CMK (cell line): ENCODE measurements at places on chromosomes 2 and 18.

GRCh38 chr18:23982155-23983079 is 32.1 kb upstream of the TTC39C start:
- no peak for DNase-seq

GRCh38 chr18:9969247-9969646 is 55.4 kb downstream of the VAPA start:
- DNase-seq: no peak

DNA sequence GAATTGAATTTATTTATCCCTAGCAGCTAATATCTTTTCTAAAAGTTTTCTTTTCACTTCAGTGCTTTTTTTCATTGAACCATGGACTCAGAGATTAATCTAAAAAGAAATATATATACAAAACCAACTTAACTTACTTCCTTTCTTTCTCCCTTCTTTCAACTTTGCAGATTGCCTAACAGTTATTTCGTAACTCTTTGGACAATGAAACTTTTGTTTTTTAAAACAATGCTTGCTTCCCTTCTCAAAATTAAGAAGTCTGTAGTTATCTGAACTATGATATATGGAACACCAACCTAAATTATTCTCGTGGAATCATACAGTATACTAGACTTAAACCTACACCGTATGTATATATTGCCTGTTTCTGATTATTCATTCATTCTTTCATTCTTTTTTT is 62.9 kb downstream of the MIB1 start:
- no peak for DNase-seq

DNA sequence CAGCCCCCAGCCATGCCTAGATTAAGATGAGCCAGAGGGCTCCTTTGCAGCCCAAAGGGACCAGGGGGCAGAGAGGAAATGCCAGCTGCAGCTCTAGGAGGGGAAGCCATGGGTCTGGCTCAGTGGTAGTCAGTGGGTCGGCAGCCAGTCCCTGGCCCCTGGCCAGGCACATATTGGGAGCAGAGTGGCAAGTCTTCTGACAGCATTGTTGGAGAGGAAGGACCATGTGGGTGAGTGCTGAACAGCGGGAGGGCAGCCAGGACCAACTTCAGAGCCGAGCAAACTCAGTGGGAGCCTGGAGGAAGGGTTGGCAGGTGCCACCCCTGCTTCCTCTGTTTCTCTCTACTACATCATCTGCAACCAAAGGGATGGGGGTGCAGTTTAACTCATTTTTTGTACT is 140.5 kb upstream of the PELI1 start:
- no peak for DNase-seq

DNA sequence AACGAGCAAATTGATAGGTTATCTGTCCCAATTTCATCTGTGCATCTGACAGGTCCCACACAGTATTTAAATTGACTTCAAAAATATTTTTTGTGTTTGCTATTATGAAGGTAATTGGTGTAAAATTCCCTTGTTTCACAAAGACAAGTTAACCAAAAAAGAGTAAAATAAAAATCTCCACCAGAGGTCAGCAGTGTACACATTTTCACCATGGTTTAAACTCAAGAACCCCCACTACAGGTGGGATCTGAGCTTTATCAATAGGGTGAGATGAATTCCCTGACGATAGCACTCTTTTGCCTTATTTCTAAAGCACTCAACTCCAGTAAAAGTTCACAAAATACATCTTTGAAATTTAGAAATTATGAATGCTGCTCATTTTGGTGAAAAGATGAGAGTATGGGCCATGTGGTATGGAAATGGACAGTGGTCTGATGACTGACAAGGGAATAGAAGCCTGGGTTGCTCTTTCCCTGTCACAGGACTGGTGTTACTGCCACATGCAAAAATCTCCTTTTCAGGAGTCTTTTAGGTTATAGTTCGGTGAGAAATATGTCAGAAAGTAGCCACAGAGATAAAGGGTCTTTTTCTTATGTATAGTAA is 68.0 kb downstream of the SERPINB8 start:
- no peak for DNase-seq

GRCh38 chr2:3041841-3042600 is 335.6 kb downstream of the EIPR1 start:
- no peak for DNase-seq

GRCh38 chr2:189175869-189176433 is 3.6 kb downstream of the COL5A2 start:
- no peak for DNase-seq

DNA sequence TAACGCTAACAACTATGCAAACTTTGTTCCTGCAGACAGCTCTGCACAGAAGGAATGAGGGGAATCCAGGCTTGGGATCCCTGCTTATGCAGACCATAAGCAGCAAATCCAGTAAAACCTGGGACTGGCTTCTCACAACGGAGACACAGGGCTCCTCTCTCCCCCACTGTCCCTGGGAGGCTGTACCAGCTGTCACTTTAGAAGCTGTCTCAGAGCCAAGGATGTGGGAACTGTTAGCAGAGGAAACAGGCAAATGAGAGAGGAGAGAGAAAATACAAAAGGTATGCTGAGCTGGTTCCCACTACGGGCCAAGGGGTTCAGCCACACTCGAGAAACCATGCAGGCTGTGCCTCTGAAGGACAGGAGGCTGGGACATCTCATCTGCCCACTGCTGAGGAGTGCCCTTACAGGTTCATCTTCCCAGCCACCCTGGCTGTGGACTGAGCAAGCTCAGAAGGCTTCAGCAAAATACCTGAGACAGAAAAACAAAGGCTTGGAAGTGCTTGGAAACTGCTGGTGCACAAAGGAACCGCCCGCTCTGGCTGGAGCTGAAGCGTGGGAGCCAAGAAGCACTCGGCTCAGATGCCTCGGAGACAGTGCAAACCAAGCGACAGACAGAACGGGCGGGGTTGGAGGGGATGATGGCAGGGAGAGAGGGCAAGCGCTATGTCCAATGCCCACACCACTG is 72.5 kb downstream of the FAM210A start:
- DNase-seq: no peak

DNA sequence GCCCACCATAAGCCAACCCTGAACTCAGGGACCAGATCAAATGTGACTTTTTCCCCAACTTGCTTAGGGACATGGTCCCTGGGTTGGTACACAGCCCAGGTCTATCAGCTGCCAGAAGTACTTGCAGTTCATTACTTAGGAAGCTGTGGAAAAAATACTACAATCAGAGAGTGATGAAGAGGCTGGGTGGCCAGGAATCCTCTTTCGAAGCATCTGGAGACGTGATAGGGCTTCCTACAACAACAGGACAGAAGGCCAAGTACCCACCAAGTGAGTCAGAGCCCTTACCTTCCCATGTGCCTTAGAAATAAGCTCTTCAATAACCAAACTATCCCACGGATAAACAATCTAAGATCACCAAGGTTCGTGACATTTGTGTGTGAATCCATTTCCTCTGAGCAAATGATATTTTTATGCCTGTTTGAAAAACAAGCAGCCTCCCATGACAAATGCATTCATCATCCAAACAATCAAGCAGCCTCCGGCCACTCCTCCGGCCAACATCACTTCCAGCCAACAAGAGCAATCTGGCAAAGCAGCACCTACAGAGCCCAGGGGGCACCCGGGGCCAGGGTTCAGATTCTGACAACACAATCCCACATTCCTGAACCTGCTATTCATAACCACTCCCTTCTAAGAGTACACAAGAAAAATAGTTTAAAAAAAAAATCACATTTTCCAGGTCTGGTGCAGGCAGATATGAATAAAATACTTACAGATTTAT is 26.4 kb downstream of the TBC1D8 start:
- DNase-seq: no peak

DNA sequence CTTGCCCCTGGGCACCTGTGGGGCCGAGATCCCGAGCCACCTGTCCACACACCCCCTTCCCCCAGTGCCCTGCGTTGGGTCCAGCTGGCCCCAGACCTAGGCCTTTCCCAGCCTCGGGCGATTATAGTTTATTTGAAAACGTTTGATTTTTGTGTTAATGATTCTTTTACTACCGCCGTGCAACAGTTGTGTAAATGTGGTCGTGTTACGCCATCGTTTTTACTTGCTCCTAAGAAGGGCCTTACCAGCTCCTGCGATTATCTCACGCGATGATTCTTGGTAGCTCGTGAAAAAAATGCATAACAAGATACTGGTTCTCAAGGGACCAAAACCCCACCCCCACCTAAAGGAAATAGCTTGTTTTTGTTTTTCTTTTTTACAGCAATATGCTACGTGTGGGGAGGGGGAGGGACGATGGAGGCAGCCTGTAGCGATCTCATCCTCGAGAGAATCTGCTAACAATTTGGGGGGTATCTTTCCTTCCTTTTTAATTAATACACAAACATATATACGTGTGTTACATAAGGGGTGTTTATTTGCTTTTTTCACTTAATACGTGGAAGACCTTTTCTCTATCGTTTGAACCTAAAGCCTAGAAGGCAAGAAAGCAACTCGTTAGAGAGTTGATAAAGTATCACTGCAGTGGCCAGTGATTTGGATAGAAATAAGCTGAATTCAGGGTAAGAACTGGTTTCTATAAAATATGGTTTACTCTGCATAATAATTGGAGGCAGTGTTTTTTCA is 1.0 kb downstream of the ZDBF2 start:
- no peak for DNase-seq

- DNase-seq: no peak
Measured at GRCh38 chr2:182716650-182716979, 558 bp downstream of the DNAJC10 start.

GRCh38 chr2:23200068-23200786 is 184.8 kb upstream of the KLHL29 start:
- no peak for DNase-seq

DNA sequence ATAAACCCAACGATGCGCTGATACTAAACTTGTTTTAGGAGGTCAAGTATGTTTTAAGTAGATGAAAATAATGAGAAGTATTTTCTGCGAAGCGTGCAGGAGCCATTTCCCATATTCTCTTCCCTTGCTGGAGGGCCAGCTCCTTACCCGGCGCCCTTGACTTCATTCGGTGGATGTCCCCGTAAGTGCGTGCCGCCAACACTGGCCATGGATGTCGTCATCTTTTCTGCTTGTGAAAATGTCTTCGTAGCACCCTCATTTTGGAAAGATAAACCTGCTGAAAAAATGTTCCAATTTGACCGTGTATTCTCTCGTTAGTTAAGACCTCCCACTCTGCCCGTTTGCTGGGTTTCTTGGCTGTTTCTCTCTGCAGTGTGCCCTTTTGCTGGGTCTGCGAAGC is 127.5 kb downstream of the RTP5 start:
- DNase-seq: no peak

- no peak for DNase-seq
Measured at GRCh38 chr18:11760498-11761167, 71.6 kb downstream of the GNAL start.

GRCh38 chr18:23573626-23574431 is 12.5 kb downstream of the NPC1 start:
- no peak for DNase-seq

DNA sequence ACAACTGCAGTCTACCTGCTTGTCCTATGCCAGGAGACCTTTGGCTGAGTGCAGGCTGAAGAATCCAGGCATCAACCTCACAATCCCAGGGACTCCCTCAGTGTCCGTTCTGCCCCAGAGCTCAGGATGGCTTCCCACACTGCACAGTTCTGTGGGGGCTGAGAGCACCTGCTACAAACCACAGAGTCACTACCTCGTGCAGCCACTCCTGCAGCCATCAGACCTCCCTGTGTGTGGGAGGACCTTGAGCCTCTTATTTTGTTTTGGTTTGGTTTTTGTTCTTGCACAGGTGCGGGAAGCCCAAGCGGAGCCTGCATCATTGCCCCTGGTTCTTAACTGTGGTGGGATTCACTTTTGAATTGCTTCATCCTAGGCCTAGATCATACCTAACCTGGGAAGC is 31.0 kb downstream of the NAT8 start:
- DNase-seq: no peak

GRCh38 chr2:62871506-62871905 is 166.0 kb downstream of the EHBP1 start:
- DNase-seq: no peak

- peak; percentile 93 for DNase-seq
Measured at GRCh38 chr2:191836853-191837769, 9.8 kb downstream of the CAVIN2 start.

GRCh38 chr2:10970666-10971065 is 58.9 kb downstream of the KCNF1 start:
- no peak for DNase-seq

DNA sequence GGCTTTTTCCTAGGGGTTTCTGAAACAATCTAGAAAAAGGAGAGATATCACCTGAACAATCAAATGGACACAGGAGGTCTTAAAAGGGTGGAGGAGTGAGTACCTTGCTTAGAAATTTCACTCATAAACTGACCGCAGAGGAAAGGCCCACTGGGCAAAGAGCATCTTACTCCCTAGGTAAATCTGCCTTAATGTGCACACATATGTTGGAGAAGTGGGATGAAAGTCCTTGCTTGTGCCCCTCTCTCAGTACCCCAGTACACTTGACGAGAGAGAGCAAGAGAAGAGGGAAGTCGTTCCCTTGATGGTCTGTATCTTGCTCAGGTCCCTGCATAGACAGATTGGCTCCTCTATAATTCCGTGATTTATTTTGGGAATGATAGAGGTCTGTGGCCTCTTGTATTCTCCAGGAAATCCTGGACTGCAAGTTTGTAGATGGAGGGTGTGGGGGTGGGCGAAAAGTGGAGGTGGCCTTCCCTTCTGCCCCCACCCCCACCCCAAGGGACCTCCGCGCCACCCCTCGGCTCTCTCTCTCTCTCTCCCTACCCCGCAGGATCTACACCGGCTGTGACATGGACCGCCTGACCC is 6.8 kb downstream of the TBR1 start:
- no peak for DNase-seq

GRCh38 chr18:35239314-35239713 is 1.5 kb upstream of the ZNF397 start:
- DNase-seq: no peak

GRCh38 chr2:128545829-128546228 is 227.2 kb upstream of the HS6ST1 start:
- DNase-seq: no peak

DNA sequence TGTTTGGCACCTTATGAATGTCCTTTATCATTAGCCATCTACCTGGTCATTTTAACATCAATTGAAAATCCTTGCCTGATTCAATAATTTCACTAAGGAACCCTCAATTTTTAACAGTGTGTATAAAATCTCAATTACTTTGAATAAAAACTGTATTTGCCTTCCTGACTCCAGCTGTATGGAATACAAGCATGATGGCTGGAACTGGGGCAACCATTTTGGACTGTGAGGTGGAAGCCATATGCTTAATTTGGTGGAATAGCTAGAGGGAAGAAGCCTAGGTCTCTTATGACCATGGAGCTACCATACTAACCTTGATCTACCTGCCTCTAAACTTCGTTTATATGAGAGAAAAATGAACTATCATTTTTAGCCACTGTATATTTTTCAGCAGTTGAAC is 12.5 kb upstream of the RTN4 start:
- DNase-seq: no peak

- peak; percentile 21 for DNase-seq
Measured at GRCh38 chr2:219430633-219431615, 3.7 kb upstream of the SPEG start.
